Left ventricle myocardium superior (tissue), 1 donor: ENCODE measurements at places on chromosomes 3 and 15. TPM values are rescaled to one million over a fixed set of nuclear protein-coding genes. Genes with fewer than 3 reads are reported as not detected.

- no peak for DNase-seq
Measured at GRCh38 chr15:98875309-98875708, 132.3 kb downstream of the PGPEP1L start.

Gene CRYBG3
- total RNA-seq = 20.4 TPM

Gene ACTRT3
- 0.72 TPM for total RNA-seq

- DNase-seq = no peak
Measured at GRCh38 chr3:119359476-119360326, 65.5 kb downstream of the ARHGAP31 start.

DNA sequence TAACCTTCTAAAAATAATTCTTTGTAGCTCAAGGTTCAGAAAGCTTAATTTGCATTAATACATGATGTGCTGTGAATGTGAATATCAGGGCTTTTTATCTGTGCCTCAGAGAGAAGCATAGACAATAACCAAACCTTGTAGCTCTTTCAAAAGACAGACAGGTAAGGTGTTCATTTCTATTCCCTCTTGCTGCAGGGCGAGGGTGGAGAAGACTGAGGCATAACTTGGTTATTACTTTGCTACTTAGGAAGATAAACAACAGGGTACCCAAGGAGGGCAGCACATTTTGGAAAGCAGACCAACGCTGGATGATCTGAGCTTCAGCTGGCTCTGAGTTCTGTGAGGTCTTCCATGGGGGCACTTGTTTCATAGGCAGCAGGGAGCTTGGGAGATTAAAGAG is 408.6 kb upstream of the RARB start:
- DNase-seq = no peak

Gene DLL4
- total RNA-seq = 11.6 TPM

DNA sequence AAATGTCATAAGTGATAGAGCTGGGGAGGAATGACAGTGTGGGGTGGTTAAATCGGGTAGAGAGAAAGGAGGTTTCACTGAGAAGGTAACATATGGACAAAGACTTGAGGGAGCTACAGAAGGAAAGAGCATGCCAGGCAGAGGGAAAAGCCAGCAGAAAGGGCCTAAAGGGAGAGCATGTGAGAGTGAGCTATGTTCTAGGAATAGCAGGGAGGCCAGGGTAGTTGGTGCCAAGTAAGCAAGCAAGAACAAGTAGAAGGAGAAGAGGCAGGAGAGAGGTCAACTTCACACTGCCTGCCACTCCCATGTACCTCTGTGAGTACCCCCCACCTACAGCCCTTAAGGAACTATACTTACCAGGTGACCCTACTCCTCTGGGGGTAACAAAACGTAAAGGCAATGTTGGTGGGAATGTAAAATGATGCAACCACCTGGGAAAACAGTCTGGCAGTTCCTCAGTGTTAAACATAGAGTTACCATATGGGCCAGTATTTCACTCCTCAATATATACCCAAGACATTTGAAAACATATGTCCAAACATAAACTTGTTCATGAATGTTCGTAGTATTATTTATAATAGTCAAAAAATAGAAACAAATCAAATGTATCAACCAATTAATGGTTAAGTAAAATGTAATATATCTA is 67.6 kb downstream of the SFMBT1 start:
- DNase-seq = no peak

Gene FBLN2
- 53.8 TPM for total RNA-seq

Gene ITIH3
- not detected for total RNA-seq

DNA sequence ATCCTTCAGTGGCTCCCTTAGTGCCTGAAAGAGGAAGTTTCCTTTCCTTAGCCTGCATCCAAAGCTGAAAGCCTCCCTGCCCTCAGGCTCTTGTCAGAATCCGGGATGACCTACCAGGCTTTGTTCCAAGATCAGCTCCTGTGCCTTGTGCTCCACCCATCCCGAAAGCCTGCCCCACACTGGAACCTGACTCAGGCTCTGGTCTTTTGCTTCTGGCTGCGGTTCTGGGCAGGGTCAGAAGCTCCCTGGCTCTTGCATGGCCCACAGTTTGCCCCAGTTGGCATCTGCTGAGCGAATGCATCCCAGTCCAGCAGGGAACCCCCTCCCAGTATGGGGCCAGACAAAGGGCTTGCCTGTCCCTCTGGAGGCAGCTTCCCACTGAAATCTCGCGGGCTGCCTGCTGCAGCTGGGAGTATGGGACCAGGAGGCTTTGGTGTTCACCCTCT is 25.9 kb upstream of the KIF23 start:
- no peak for DNase-seq

- DNase-seq = peak; percentile 97
Measured at GRCh38 chr3:36993326-36994283, at the start of gene MLH1. Gene MLH1, plus strand, starts transcription at chr3:36993518. Its CDS starts 30 bp downstream, at chr3:36993548.

Gene FOXB1
- total RNA-seq = not detected

GRCh38 chr15:79206940-79207339 is 75.6 kb upstream of the ANKRD34C start:
- no peak for DNase-seq

- DNase-seq = no peak
Measured at GRCh38 chr15:58598829-58599210, 150.7 kb downstream of the ADAM10 start.

GRCh38 chr3:96986241-96986640 is 171.8 kb downstream of the EPHA6 start:
- DNase-seq = no peak

Gene PLA2G4B
- 5.7 TPM for total RNA-seq

Gene UROC1
- total RNA-seq = not detected

DNA sequence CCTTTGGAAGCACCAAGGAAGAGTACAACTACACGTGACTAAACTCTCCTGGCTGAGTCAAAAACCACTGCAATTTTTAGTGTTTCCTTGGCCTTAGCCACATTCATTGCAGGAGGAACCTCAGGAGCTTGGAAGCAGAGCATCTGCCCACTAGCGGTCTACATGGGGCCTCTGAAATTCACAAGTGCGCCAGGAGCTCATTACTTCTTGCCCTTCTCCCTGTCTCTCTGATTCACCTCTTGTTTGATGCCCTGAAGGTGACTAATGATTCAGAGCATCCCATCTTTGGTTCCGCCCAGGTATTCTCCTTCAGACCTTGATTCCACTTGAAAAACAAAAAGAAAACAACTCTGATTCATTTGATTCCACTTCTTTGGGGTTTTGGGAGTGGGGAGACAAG is 201.1 kb upstream of the LPP start:
- DNase-seq = no peak

Gene HSPBAP1
- 5.3 TPM for total RNA-seq

- DNase-seq = no peak
Measured at GRCh38 chr15:61314427-61314826, 85.3 kb upstream of the RORA start.

GRCh38 chr3:67357610-67358458 is 296.6 kb downstream of the SUCLG2 start:
- DNase-seq = no peak

Gene MRPL3
- total RNA-seq = 58.8 TPM

Gene REC114
- 0.84 TPM for total RNA-seq

Gene RETNLB
- total RNA-seq = not detected

DNA sequence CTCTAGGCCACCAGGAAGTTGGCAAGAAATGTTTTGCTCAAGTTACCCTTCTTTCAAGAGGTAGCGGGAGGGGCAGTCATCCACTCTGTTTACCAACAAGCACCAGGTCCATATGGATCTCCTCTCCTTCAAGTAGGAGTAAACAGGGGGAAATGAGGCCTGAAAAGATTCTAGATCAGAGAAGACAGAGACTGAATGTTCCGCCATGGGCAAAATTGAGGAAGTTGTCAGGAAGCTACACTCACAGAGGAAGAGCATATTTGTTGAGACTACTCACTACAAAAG is 81.6 kb downstream of the KLF15 start:
- no peak for DNase-seq

Gene GNB4
- total RNA-seq = 16.3 TPM
